ENCODE measurements at places on chromosomes 2 and 18. TPM values are rescaled to one million over a fixed set of nuclear protein-coding genes. Genes with fewer than 3 reads are reported as not detected.

GRCh38 chr2:9697909-9698308 is 67.1 kb upstream of the YWHAQ start:
- DNase-seq: no peak
- no peak overlapping the region for H3K4me3 ChIP-seq
- no peaks in the 10 kb centered on the region for H3K27me3 ChIP-seq
- H3K4me1 ChIP-seq: no peaks in the 10 kb centered on the region
- H3K36me3 ChIP-seq: no peaks in the 10 kb centered on the region
- no peak overlapping the region for H3K27ac ChIP-seq

DNA sequence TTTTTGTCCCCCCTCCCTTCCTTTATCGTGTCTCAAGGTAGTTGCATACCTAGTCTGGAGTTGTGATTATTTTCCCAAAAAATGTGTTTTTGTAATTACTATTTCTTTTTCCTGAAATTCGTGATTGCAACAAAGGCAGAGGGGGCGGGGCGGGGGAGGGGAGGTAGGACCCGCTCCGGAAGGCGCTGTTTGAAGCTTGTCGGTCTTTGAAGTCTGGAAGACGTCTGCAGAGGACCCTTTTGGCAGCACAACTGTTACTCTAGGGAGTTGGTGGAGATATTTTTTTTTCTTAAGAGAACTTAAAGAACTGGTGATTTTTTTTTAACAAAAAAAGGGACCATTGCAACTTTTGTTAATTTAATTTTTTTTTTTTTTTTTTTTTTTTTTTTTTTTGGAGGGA is 2.1 kb downstream of the SOX11 start:
- no peak for DNase-seq
- no peaks in the 10 kb centered on the region for H3K36me3 ChIP-seq
- no peak overlapping the region for H3K27ac ChIP-seq
- no peaks in the 10 kb centered on the region for H3K4me1 ChIP-seq
- no peak overlapping the region for H3K4me3 ChIP-seq

GRCh38 chr18:6782861-6783260 is 53.3 kb downstream of the ARHGAP28 start:
- H3K4me1 ChIP-seq: no peaks in the 10 kb centered on the region
- H3K36me3 ChIP-seq: no peaks in the 10 kb centered on the region
- H3K27me3 ChIP-seq: no peaks in the 10 kb centered on the region
- H3K27ac ChIP-seq: no peak overlapping the region

GRCh38 chr2:160472839-160473251 is 20.8 kb downstream of the RBMS1 start:
- no peak for DNase-seq
- H3K4me1 ChIP-seq: no peaks in the 10 kb centered on the region

DNA sequence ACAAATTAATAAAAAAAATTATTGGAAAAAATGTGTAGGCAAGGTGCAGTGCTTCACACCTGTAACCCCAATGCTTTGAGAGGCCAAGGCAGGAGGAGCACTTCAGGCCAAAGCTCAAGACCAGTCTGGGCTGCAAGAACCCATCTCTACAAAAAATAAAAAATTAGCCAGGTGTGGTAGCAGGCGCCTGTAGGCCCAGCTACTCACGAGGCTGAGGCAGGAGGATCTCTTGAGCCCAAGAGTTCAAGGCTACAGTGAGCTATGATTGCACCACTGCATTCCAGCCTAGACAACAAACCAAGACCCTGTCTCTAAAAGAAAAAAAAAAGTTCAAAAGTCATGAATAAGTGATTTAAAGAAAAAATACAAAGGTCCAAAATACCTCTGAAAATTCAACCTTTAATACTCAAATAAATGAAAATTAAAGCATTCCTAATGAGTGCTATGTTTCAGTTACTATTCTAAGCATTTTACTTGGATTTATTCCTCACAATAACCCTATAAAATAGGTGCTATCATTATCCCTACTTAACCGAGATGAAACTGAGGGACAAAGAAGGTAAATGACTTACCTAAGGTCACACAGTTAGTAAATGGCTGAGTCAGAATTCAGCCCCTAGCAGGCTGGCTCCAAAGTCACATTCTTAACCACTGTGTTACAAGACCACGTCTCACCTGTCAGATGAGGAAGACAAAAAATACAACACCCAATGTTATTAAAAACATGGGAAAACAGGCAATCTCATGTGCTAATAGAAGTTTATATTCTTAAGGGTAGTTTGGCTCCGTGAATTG is 36.4 kb upstream of the PCBP1 start:
- H3K27me3 ChIP-seq: no peaks in the 10 kb centered on the region
- no peak for DNase-seq
- no peaks in the 10 kb centered on the region for H3K4me1 ChIP-seq

DNA sequence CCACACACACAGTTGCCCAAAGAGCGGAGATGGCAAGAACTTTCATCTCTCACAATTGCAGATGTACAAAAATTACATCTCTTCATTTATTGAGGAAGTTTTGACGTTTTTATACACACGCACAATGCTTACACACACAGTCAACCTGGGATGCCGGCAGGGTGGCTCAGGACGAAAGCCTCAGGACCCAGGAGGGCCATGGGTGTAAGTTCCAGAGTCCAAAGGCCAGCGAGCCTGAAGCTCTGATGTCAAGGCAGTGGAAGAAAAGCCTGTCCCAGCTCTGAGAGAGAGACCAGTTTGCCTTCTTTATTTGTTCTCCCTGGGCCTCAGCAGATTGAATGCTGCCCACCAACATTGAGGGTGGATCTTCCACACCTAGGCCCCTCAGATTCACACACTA is 10.1 kb downstream of the AMER3 start:
- no peaks in the 10 kb centered on the region for H3K27me3 ChIP-seq
- no peak for DNase-seq
- H3K4me3 ChIP-seq: no peak overlapping the region
- no peaks in the 10 kb centered on the region for H3K36me3 ChIP-seq

DNA sequence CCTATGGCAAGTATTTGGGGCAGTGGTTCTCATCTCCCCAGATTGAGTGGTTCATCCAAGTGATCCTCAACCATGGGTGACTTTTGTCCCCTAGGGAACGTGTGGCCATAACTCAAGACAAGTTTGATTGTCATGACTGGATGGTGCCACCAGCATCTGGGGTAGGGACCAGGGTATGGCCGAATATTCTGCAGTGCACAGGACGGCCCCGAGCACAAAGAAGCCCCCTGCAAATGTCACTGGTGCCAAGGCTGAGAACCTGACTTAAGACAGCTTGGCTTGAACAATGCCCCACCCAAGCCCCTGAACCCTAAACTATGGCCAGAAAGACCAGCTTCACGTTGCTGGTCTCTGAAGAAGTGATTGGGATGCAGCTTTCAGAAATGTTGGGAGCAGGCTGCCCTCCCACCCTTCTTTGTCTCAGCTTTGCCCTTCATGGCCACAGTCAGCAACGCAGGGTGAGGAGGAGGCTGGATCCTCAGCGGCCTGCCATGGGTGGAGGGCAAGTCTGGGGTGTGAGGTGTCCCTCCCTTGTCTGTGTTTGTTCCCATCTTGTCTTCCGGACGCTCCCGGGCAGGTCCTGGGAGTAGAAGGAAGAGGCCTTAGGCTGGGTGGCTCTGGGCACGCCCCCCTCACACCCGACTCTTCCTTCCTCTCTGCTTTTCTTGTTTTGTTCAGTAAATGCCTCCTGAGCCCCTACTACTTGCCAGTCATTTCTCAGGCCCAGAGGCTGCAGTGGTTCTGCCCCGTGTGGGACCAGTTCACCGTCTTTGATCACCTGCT is 43.4 kb downstream of the GREB1 start:
- H3K4me3 ChIP-seq: no peak overlapping the region
- no peak overlapping the region for H3K27ac ChIP-seq
- no peaks in the 10 kb centered on the region for H3K4me1 ChIP-seq
- H3K36me3 ChIP-seq: no peaks in the 10 kb centered on the region

DNA sequence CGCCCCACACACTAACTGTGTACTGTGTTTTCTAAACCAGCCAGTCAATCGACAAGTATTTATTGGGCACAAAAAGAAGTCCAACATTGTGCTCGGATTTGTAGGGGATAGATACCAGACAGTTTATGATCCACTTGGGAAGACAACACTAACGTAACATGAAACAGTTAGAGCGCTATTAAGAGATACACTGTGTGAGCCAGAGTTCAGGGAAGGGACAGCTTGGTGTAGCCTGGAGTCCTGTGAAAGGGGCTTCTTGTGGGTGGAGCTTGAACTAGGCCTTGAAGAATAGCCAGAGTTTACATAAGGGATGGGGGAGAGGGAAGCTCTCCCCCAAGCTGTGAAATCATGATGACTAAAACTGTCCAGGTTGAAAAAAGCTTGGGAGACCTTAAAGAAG is 176.4 kb upstream of the TCF4 start:
- H3K27ac ChIP-seq: no peak overlapping the region
- H3K36me3 ChIP-seq: no peaks in the 10 kb centered on the region
- H3K4me1 ChIP-seq: no peaks in the 10 kb centered on the region
- no peaks in the 10 kb centered on the region for H3K27me3 ChIP-seq

GRCh38 chr2:220499225-220499624 is 871.8 kb downstream of the SLC4A3 start:
- H3K4me1 ChIP-seq: no peaks in the 10 kb centered on the region
- no peak overlapping the region for H3K4me3 ChIP-seq
- H3K27me3 ChIP-seq: no peaks in the 10 kb centered on the region
- no peak for DNase-seq

GRCh38 chr18:23462876-23463275 is 9.8 kb downstream of the RIOK3 start:
- no peak overlapping the region for H3K27ac ChIP-seq
- DNase-seq: no peak
- peaks cover 25% of the 10 kb centered on the region for H3K36me3 ChIP-seq
- H3K27me3 ChIP-seq: no peaks in the 10 kb centered on the region
- H3K4me3 ChIP-seq: no peak overlapping the region
- H3K4me1 ChIP-seq: peaks cover 10% of the 10 kb centered on the region

DNA sequence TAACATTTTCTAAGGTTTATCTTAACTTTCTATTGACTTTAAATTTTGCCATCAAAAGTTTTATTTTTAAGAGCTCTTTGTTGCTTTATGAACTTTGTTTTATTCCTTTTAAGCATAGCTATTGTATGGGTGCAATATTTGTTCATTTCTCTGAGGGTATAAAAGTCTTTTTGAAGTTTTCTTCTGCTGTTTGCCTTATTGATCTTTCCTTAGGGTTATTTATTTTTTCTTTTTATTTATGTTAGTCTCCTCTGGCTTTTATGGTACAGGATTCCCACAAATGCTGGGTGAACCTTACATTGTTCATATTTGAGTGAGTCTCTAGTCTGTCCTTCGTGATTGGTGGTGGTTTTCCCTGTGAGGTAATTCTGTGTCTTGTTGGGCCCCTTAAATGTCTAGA is 68.4 kb downstream of the PARD3B start:
- H3K4me1 ChIP-seq: no peaks in the 10 kb centered on the region
- no peak overlapping the region for H3K4me3 ChIP-seq
- no peaks in the 10 kb centered on the region for H3K36me3 ChIP-seq
- H3K27me3 ChIP-seq: no peaks in the 10 kb centered on the region

GRCh38 chr18:37552286-37552685 is 13.3 kb downstream of the CELF4 start:
- no peaks in the 10 kb centered on the region for H3K36me3 ChIP-seq
- H3K4me1 ChIP-seq: no peaks in the 10 kb centered on the region
- no peak overlapping the region for H3K4me3 ChIP-seq

- H3K27me3 ChIP-seq: no peaks in the 10 kb centered on the region
- no peaks in the 10 kb centered on the region for H3K4me1 ChIP-seq
- H3K36me3 ChIP-seq: no peaks in the 10 kb centered on the region
- H3K27ac ChIP-seq: no peak overlapping the region
Measured at GRCh38 chr2:60410456-60411146, 142.9 kb downstream of the BCL11A start.

DNA sequence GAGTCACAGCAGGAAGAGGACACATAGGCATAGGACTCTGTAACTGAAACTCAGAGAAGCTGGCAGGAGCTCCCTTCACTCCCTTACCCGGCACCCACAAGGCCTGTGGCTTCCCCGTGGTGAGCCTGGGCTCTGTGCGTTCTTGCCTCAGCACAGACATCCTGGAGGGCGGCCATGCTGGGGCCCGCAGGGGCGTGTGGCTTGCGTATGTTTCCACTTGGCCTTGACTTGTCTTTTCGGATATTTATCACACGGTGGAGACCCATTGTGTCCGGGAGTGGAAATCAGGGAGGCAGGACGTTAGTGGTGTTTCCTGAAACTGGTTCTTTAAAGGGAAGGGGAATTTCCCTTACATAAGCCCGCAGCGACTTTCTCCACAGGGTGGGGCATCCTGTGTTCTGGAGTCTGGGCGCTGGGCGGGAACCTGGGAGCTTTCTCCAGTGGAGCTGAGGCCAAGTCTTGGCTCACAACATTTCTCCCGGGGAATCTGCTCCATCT is 49.9 kb upstream of the EML6 start:
- peaks cover 3% of the 10 kb centered on the region for H3K36me3 ChIP-seq
- peak overlapping the region; percentile 14 for H3K4me3 ChIP-seq
- peak; percentile 87 for DNase-seq
- no peaks in the 10 kb centered on the region for H3K27me3 ChIP-seq

- H3K4me3 ChIP-seq: no peak overlapping the region
- no peak overlapping the region for H3K27ac ChIP-seq
- H3K27me3 ChIP-seq: no peaks in the 10 kb centered on the region
- no peaks in the 10 kb centered on the region for H3K4me1 ChIP-seq
- H3K36me3 ChIP-seq: no peaks in the 10 kb centered on the region
Measured at GRCh38 chr2:106080959-106081358, 113.1 kb downstream of the UXS1 start.

DNA sequence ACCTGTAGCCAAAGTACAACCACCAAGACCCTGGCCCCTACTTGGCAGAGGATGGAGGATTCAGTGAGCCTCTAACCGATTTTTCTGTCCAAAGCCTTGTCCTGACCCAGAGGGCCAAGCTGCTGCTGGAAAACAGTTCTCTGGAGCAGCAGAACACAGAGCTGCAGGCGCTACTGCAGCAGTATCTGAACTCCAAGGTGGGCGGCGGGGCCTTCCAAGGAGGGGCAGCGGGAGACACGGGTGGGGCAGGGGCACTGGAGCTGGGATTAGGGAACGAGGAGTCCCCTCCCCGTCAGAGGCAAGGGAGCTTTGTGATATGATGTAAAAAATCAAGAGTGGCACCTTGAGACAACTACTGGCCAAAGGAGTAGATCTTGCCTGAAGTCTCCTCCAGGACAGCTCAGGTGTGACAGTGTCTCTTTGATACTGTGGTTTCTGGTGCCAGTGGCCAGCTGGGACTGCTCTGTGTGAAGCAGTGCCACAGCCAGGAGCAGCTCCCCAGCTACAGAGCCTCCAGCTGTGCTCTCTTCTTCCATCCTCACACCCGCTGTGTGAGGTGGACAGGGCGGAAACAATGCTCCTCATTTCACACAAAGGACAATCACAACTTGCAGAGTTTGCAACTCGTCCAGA is 22.8 kb downstream of the OTOF start:
- H3K36me3 ChIP-seq: no peaks in the 10 kb centered on the region
- no peak overlapping the region for H3K4me3 ChIP-seq
- H3K4me1 ChIP-seq: no peaks in the 10 kb centered on the region

- no peaks in the 10 kb centered on the region for H3K36me3 ChIP-seq
- no peak overlapping the region for H3K27ac ChIP-seq
- DNase-seq: no peak
Measured at GRCh38 chr18:43648002-43648401, 370.7 kb upstream of the SYT4 start.

MAP3K19 gene
- not detected for total RNA-seq

TWIST2 gene
- total RNA-seq: 0.82 TPM

NIF3L1 gene
- total RNA-seq: 38.4 TPM

STPG4 gene
- total RNA-seq: 0.47 TPM

HOXD4 gene
- 3.6 TPM for total RNA-seq

LBH gene
- 16.1 TPM for total RNA-seq

LIMS2 gene
- total RNA-seq: 37.2 TPM

UGT1A5 gene
- total RNA-seq: 2.4 TPM
